ENCODE measurements at places on chromosomes 13 and 19.

- no peak for DNase-seq
Observed at GRCh38 chr13:23668562-23668961, 98.3 kb downstream of the TNFRSF19 start.

GRCh38 chr13:80338781-80339562 lies 2.0 kb downstream of the SPRY2 start:
- peak; percentile 50 for DNase-seq

- DNase-seq: no peak
Observed at GRCh38 chr19:36417752-36418286, 625 bp downstream of the ZFP82 start.

GRCh38 chr19:14347999-14348889 lies 33.0 kb upstream of the ADGRE5 start:
- peak; percentile 94 for DNase-seq

GRCh38 chr13:46751811-46752635 lies 44.9 kb downstream of the ESD start:
- peak; percentile 86 for DNase-seq

GRCh38 chr19:21850656-21851255 lies 14.8 kb upstream of the ZNF43 start:
- DNase-seq: no peak

DNA sequence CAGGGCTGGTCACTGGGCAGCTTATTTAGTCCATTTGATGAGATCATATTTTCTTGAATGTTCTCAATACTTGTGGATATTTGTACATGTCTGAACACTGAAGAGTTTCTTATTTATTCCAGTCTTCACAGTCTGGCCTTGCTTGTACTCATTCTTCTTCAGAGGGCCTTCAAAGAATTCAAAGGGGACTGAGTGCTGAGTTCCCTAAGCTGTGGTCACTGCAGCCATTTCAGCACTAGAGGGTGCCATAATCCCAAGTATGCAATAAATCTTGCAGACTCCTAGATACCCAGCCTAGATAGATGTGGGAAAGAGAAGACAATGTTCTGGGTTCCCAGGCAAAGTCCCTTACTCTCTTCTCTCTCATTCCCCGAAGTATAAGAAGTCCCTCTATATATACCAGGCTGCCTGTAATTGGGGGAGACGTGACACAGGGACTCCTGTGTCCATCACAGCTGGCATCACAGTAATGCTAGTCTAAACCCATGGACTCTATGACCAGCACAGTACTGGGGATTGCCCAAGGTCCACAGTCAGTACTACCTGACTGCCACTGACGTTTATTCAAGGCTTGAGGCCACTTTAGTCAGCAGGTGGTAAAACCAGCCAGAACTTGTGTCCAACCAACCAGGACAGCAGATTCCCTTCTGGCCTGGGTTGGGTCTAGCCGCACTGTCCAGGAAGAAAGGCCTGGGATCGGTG lies 8.9 kb upstream of the VN1R1 start:
- no peak for DNase-seq

DNA sequence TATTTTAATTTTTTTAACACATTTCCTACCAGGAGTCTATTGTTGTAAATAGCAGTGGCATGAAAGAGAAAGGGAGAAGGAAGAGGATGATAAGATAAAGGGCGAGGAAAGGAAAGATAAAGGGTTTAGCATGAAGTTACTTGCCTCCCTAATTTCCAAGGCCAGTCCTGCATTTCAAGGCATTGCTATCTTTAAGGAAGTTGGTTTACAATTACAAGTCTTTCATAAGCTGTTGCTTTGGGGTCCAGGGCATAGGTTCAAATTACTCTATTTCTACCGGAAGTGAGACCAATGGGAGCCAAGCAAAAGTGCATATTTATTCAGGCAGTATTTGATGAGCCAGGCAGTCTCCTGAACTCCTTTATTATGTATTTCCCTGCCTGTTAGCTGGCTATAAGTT lies 27.7 kb upstream of the UBL3 start:
- no peak for DNase-seq

- DNase-seq: no peak
Observed at GRCh38 chr19:15432018-15432494, 13.3 kb upstream of the AKAP8L start.

DNA sequence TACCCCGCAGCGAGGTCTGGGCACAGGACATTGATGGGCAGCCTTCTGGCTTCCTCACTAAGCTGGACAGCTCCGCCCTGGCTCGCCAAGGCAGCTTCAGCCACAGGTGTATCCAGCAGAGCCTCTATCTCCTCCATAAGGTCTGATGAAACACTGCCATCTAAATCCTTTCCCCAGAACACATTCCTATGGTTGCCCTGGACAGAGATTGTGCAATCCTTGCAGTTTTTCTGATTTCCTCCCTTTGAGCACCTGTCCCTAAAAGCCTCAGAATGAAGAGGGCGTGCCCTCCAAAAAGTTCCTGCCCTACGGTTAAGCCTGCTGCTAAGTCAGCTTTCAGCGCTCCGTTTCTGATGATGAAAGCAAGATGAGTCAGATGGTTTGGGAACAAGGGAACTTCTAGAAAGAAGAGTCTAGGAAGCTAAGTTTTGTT lies 21.0 kb downstream of the CLEC4M start:
- no peak for DNase-seq
